ENCODE measurements at places on chromosomes 7 and 10.

GRCh38 chr7:149266451-149266850 is 4.5 kb downstream of the ZNF783 start:
- DNase-seq, result no peak

GRCh38 chr10:48550977-48551376 is 53.9 kb downstream of the ARHGAP22 start:
- no peak for DNase-seq

- DNase-seq, result no peak
These were observed 357.3 kb downstream of the BBS9 start for GRCh38 chr7:33486633-33487032.

DNA sequence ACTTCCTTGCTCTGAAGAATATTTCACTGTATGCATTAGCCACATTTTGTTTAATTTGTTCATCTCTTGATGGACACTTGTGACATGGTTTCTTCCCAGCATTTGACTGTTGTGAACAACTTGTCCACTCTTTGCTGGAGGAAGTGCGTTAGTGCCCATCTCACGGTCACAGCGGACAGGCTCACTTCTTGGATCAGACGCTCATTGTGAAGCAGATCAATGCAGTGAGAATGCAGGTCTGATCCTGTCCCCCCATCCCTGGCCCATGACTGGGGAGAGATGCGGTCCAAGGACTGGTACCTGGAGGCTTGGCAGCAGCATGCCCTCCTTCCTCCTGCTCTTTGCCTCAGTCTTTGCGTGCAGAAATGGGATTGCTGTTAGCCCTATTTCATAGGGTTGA is 41.5 kb downstream of the DOCK1 start:
- no peak for DNase-seq

GRCh38 chr7:121061677-121062582 is 73.4 kb downstream of the CPED1 start:
- DNase-seq, result no peak

DNA sequence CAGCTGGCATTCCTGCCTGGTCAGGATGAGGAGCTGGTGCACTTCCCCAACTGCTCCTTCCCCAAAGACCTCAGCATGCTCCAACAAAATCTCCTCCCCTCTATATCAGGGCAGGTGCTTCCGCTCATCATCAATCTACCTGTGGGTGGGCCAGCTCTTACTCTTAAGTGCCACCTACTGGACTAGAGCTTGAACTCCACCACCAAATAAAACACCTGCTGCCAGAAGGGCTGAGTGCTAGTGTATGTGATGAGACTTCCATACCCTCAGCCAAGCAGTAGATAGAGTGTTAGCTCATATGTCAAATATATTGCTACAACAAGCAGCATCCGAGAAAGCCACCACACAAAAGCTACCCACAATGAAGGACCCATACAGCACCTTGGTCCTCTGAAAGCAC is 264.3 kb downstream of the RNLS start:
- peak; percentile 6 for DNase-seq

- DNase-seq, result no peak
These were observed 24.7 kb downstream of the LSMEM1 start for GRCh38 chr7:112505495-112505894.

DNA sequence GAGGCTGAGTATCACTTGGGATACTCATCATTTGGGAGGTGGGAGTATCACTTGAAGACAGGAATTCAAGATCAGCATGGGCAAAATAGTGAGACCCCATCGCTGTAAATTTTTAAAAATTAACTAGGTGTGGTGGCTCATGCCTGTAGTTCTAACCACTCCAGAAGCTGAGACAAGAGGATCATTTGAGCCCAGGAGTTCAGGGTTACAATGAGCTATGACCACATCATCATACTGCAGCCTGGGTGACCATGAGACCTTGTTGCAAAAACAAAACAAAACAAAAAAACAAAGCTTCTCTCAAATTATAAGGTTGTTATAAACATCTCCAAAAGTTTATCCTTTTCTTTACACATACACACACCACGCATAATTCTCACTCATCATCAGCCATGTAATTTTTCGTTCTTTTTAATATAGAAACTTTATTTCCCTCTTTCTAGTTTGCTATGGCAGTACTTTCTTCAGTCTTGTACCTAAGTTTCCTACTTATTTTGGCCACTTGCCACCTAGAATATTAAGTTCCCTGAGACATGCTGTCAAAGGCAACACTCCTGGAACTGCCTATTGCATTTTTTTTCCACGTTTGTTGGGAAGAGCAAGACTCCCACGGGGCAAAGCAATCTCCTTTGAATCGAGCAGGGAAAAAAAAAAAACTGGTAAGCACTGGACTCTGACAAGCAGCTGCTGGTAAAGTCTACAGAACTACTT is 37.1 kb downstream of the SKIDA1 start:
- no peak for DNase-seq

GRCh38 chr10:35926846-35927245 is 284.8 kb upstream of the FZD8 start:
- DNase-seq, result no peak

GRCh38 chr10:77925795-77926565 is 575 bp downstream of the DLG5 start:
- DNase-seq, result peak; percentile 22

DNA sequence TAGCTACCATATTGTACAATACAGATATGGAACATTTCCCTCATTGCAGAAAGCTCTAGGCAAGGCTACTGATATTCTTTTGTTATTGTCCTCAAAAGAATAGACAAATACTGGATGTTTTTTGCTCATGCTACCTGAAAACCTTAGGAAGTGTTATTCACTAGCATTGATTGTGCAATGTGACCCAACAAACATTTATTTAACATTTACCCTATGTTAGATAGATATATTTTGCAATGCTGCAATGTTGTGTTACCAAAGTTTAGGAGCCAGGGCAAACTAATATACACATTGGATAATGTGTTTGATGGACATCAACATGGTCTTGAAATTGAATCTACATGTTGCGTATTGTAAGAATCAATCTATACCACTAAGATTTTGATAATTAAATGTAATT is 112.8 kb upstream of the CREB5 start:
- no peak for DNase-seq

- no peak for DNase-seq
These were observed 150.8 kb downstream of the HERPUD2 start for GRCh38 chr7:35544028-35544742.

DNA sequence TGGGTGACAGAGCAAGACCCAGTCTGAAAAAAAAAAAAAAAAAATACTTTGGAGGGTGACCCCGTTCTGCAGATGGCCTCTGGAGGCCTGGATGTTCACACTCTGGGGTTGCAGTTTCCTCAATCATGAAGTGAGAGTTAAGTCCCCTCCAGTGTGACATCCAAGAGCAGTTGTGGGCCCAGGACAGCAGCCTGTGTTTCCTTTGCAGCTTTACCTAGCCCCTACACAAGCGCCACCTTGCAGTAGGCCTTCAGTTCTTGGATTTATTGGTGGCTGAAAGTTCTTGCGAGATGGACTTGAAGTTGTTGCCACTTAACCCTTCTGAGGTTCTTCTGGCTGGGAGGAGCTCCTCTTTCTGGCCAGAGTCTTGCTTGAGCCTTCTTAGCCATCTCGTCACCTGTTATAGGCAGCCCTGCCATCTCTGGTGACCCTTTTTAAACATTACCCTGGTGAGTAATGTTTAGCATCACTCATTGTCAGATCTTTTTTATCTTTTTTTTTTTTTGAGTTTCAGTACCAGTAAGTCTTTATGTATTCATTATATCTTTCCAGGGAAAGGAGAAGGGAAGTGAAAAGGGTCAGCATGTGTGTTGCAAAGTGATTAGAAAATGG is 3.4 kb upstream of the ACTR3C start:
- DNase-seq, result no peak

- peak; percentile 35 for DNase-seq
These were observed 38.4 kb downstream of the RHOBTB1 start for GRCh38 chr10:60905580-60905979.

- DNase-seq, result peak; percentile 49
These were observed at the start of gene NKX2-3 for GRCh38 chr10:99532687-99533495. TSS of gene NKX2-3 (plus strand) at chr10:99532942. CDS start at chr10:99533132, 190 bp downstream.

GRCh38 chr10:7085913-7086589 is 324.8 kb downstream of the SFMBT2 start:
- DNase-seq, result peak; percentile 69

DNA sequence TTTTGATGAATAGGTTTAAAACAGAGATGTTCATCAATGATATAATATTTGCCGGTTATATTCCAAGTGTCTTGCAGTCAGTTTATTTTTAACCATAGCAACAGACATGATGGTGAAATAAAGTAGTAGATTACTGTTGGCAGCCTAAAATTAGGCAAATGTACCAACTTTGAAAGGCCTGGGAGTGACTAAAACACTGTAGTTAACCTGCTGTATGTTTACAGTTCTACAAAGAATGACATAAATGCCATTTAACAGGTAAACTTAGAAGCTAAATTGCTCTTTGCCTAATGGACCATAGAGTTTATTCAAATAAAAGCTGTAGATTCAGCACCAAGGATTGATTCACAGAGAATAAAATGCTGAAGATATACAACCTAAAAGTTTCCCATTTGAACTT is 64.1 kb downstream of the PHTF2 start:
- DNase-seq, result no peak

DNA sequence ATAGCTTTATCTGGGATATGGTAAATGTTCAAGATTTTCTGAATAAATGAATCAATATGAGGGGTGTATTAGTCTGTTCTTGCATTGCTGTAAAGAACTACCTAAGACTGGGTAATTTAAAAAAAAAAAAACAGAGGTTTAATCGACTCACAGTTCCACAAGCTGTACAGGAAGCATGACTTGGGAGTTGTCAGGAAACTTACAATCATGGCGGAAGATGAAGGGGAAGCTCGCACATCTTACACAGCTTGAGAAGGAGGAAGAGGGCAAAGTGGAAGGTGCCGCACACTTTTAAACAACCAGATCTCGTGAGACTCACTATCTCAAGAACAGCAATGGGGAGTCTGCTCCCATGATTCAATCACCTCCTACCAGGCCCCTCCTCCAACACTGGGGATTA is 32.5 kb upstream of the OTUD1 start:
- DNase-seq, result no peak

GRCh38 chr7:154598864-154599263 is 404.1 kb downstream of the PAXIP1 start:
- no peak for DNase-seq

- peak; percentile 51 for DNase-seq
These were observed 220.3 kb upstream of the STK17A start for GRCh38 chr7:43362652-43363034.

DNA sequence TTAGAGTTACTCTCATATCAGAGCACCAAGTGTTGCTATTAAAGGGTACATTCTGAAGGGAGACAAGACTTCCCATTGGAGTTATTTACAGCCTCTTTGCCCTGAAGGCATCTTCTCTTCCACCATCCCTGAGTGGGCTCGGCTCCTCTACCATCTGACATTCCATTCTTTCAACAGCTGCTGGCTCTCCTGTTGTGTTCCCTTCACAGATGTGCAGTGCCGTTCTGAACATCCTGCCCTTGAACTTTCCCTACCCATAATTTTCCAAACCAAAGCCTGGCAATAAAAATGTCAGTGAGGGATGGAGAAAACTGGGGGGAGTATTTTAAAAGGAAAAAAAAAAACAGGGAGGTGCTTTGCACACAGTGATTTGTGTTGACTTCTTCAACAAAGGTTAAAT is 392.9 kb downstream of the KCNMA1 start:
- DNase-seq, result no peak

- no peak for DNase-seq
These were observed 32.0 kb downstream of the SRRM3 start for GRCh38 chr7:76233538-76234281.

GRCh38 chr7:22202141-22202540 is 154.8 kb downstream of the RAPGEF5 start:
- DNase-seq, result no peak

DNA sequence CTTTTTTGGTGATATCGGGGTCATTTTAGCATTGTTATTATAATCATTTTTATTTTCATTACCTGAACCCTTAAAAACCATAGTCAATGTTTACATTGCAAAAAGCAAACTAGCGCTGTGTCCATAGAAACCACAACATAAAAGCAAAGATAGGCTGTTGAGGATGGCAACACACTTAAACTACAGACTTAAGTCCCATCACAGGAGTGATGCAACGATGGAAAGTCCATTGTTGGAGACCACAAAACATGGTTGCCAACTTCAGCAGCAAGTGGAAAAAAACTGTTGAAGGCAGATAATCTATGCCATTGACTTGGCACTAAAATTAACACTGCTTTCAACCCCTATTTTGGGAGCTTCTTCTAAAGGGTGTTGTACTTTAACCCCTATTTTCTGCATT is 398.8 kb upstream of the IGFBP3 start:
- no peak for DNase-seq

- DNase-seq, result no peak
These were observed 80.7 kb downstream of the SLC37A3 start for GRCh38 chr7:140317597-140317996.

- DNase-seq, result no peak
These were observed 35.6 kb upstream of the CNPY1 start for GRCh38 chr7:155581954-155582353.

GRCh38 chr10:91312382-91312733 is 91.9 kb downstream of the PCGF5 start:
- DNase-seq, result peak; percentile 34

DNA sequence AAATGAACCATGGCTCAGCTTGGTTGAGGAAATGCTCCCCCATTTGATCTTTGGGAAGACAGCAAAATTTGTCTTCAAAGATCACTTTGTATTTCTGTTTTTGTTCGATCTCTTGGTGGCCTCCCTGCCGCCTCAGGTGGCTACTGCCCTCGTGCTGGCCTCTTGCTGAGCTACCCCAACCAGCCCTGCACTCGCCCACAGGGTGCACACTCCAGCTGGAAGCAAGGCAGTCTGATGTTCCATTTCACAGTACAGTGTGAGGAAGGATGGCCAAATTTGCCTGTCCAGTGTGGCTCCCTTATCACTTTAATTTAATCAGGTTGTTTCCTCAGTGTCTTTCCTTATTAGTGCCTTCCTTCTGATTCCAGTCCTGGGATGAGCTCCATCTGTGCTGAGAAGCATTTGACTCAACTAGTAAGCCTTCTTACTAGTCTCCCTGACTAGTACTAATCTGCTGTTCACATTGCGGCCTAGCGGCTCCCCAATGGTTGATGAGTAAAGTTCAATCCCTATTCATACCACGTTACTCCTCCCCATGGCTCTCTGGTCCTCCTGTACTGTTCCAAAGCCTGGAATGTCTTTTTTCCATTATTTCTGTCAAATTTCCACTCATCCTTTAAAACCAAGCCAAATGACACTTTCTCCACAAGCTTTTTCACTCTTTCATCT is 8.2 kb downstream of the MYOF start:
- DNase-seq, result peak; percentile 52

- peak; percentile 23 for DNase-seq
These were observed 80.7 kb downstream of the GCC1 start for GRCh38 chr7:127504715-127505114.

DNA sequence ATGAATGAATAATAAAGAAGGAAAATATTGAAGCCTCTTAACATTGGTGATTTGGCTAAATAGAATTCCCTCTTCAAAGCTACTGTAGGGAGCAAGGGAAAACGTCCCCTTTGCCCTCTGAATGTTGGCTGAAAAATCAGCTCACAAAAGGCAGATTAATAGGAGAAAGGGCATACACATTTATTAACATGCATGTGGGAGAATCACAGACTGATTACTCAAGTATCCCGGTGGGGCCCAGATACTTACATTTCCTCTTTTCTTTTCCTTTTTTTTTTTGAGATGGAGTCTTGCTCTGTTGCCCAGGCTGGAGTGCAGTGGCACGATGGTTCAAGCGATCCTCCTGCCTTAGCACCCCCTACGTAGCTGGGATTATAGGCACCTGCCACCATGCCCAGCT is 68.5 kb downstream of the HK1 start:
- DNase-seq, result peak; percentile 51

- no peak for DNase-seq
These were observed 549.2 kb upstream of the MKI67 start for GRCh38 chr10:128675405-128675804.

GRCh38 chr10:109166935-109167334 is 756.4 kb downstream of the XPNPEP1 start:
- no peak for DNase-seq

All from fibroblast of mammary gland (primary cell).